Kidney (tissue), 22 donors: ENCODE measurements at places on chromosomes 1 and 21. TPM values are rescaled to one million over a fixed set of nuclear protein-coding genes. Genes with fewer than 3 reads are reported as not detected.

GRCh38 chr1:218565377-218565776 is 220.2 kb downstream of the TGFB2 start:
- peak; percentile 13 for DNase-seq

GRCh38 chr1:56967900-56968832 is 2.4 kb upstream of the C8B start:
- peak; percentile 24 for DNase-seq

- DNase-seq, result no peak
Measured at GRCh38 chr1:184270556-184270955, 116.3 kb upstream of the C1orf21 start.

DNA sequence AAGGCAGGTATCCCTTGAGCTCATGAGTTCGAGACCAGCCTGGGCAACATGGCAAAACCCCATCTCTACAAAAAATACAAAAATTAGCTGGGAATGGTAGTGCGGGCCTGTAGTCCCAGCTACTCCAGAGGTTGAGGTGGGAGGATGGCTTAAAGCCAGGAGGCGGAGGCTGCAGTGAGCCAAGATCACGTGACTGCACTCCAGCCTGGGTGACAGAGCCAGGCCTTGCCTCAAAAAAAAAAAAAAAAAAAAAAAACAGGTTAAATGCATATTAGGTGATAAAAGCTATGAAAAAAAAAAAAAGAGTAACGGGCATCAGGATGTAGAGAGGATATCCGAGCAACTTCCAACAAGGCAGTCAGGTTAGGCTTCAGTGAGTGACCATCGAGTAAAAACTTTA is 2.8 kb upstream of the SRRM1 start:
- DNase-seq, result no peak

DNA sequence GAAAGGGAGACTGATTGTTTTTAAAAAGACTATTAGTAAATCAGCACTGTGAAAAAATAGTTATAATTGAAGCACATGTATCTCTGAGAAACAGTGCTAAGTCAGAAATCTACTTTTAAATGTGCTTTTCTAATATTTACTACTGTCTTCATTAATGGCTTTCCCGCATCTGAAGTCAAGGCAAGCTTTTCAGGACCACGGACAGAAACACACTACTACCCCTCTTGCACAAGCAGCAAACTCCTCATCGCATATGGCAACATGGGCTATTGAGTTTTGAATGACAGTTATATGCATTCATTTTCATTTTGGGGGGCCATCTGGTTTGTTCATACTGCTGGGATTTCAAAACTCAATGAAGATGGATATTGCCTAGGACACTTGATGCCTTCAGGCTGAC is 433.4 kb upstream of the CAMK1G start:
- peak; percentile 48 for DNase-seq

TEKT2 gene
- 5.7 TPM for total RNA-seq

DNA sequence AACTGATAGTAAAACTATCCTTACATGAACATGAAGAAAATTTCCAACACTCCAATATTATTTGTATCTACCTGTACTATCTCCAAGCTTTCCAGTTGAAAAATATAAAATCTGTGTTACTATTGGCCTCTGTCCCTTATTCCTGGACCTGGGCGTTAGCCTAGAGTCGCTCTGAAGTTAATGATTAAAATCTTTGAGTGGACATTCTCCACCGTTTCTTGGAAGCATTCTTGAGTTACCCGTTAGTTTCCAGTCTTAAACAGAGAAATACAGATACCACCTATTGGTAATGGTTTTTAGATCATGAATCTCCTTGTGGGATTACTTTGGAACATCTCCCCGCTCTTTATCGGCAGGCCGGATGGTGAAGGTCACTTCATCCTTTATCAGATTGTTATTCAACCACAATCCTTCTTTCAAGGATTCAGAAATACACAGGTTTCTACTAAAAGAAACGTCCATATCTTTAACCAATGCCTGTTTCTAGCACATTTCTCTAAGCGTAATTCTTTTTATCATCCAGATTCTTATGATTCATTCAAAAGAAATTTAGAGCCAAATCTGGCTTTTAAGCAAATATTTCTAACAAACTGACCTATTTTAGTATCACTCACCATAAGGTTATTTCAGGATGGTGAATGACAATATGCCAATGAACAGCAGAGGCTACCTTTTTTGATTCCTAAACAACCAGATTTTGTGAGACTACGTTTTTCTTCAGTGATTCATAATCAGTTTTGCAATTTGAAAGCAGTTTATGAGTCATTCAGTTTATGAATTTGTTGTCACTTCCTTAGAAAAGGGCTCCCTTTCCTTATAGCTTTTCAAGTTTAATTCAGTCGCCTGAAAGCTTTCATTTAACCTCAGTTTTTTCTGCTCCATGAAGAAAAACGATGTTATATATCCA is 70.2 kb upstream of the ERRFI1 start:
- DNase-seq, result no peak

MTMR11 gene
- 24.7 TPM for total RNA-seq

HES2 gene
- 1.3 TPM for total RNA-seq

GRCh38 chr1:230077436-230078213 is 10.6 kb downstream of the GALNT2 start:
- DNase-seq, result no peak

GRCh38 chr21:43981871-43982210 is 30.3 kb upstream of the TRAPPC10 start:
- DNase-seq, result no peak

- DNase-seq, result no peak
Measured at GRCh38 chr1:5273280-5274003, 619.0 kb downstream of the AJAP1 start.

DNA sequence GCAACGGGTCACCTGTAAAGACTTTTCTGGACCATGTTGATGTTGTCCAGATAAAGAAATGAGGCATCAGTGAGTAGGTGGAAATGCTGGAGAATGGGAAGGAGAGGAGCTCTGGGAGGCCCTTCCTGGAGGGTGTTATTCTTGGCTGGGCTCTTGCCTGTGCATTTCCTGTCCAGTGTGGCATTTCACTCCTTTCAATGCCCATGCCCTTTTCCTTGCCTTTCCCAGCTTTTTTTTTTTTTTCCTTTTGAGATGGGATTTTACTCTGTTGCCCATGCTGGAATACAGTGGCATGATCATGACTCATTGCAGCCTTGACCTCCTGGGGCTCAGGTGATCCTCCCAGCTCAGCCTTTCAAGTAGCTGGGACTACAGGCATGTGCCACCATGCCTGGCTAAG is 11.8 kb downstream of the NOS1AP start:
- no peak for DNase-seq

ACOT7 gene
- 23.0 TPM for total RNA-seq

GRCh38 chr1:22024485-22025367 is 23.3 kb downstream of the CELA3A start:
- DNase-seq, result peak; percentile 92

DNA sequence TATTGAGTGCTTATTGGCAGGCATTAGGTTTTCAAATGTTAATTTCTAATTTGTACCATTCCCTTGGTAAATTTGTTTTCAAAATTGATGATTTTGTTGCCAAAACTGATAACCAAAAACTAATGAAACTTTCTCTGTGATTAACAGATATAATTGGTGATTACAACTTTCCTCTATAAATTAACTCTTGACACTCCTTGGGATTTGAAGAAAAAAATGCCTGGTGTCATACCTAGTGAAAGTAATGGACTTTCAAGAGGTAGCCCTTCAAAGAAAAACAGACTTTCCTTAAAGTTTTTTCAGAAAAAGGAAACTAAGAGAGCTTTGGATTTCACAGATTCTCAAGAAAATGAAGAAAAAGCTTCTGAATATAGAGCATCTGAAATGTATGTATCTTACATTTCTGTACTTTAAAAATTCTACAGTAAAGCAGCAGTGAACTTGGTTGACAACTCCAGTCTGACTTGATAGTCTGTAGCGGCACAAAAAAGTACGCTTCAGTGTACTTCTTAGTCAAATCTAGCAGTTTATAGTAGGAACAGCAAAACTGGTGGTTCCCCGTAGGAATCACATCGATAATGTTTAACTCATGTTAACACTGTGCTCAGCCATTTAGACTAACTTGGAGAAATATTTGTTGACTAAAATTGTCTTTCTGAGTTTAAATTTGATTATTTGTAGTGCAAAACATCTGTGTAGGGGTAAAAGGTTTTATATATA is 3.0 kb downstream of the USP1 start:
- DNase-seq, result no peak

- DNase-seq, result no peak
Measured at GRCh38 chr1:180888870-180889269, 23.8 kb upstream of the KIAA1614 start.

- peak; percentile 79 for DNase-seq
Measured at GRCh38 chr1:224615861-224616755, at the start of gene CNIH3. Gene CNIH3 (plus strand): TSS chr1:224616317. CDS start chr1:224617175, 858 bp downstream.

DNA sequence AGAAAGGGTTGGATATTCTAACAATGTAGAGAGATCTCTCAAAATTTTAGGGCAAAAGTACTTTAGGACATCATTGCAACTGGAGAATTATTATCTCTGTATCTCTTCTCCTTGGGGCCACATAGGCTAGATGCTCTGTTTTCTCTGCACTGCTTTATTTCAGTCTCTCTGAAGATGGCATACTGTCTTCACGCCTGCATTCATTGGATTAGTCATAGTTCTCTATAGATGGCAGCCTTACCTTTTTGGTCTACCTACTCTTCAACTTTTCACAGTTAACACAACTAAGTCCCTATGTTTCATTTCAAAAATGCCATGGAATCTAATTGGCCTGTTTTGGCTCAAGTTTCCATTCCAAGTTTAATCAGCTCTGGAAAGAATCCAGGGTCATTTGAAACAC is 1623.3 kb upstream of the B3GALT2 start:
- no peak for DNase-seq

GRCh38 chr1:153985941-153986761 is at the start of gene RAB13:
Gene RAB13 (minus strand): TSS chr1:153986339. CDS start chr1:153986236, 103 bp downstream.
- peak; percentile 94 for DNase-seq

DNA sequence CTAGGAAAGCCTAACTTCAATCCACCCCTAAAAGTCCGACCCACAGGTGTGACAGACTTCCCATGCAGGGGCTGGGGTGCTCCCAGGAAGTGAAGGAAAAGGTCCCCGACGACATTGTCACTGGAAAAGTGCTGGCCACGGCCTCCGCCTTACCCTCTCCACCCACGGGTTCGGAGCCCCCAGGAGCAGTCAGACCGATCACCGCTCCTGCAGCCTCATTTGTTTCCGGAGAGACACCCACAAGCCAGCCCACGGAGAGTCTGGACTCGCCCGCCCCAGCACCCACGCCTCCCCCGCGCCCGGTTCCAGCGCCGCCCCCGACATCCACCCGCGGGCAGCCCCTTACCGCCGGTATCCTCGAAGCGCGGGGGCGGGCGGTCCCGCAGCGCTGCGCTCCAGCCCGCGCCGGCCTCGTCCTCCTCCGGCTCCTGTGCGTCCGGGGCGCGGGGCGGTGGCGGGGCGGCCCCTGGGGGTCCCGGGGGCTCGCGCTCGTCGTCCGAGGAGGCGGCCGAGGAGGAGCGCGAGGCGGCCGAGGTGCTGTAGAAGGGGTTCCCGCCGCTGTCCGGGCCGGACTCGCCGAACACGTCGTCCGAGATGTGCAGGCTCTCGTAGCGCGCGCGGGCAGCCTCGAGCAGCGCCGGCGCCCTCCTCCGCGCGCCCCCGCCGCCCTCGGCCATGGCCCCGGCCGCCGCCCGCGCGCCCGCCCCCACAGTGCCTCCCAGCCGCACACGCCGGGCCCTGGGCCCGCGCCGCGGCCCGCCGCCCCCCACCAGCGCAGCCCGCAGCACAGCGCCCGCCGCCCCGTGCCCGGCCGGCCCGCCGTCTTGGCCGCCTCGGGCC is 660 bp downstream of the PGBD5 start:
- DNase-seq, result peak; percentile 12

INAVA gene
- 48.8 TPM for total RNA-seq

TRIM67 gene
- total RNA-seq, result not detected

DNA sequence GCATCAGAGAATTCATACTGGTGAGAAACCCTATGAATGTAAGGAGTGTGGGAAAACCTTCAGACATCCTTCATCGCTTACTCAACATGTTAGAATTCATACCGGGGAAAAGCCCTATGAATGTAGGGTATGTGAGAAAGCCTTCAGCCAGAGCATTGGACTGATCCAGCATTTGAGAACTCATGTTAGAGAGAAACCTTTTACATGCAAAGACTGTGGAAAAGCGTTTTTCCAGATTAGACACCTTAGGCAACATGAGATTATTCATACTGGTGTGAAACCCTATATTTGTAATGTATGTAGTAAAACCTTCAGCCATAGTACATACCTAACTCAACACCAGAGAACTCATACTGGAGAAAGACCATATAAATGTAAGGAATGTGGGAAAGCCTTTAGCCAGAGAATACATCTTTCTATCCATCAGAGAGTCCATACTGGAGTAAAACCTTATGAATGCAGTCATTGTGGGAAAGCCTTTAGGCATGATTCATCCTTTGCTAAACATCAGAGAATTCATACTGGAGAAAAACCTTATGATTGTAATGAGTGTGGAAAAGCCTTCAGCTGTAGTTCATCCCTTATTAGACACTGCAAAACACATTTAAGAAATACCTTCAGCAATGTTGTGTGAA is 12.8 kb downstream of the ZFP69B start:
- no peak for DNase-seq

RAP1GAP gene
- total RNA-seq, result 39.2 TPM

- DNase-seq, result peak; percentile 96
Measured at GRCh38 chr1:58784758-58785441, 1.1 kb upstream of the JUN start.

C1orf116 gene
- total RNA-seq, result 19.6 TPM

- DNase-seq, result no peak
Measured at GRCh38 chr1:84387480-84388163, 10.7 kb upstream of the DNASE2B start.

- no peak for DNase-seq
Measured at GRCh38 chr1:111778541-111779051, 22.9 kb downstream of the DDX20 start.

GRCh38 chr1:208584167-208584755 is 340.1 kb upstream of the PLXNA2 start:
- DNase-seq, result no peak

DNA sequence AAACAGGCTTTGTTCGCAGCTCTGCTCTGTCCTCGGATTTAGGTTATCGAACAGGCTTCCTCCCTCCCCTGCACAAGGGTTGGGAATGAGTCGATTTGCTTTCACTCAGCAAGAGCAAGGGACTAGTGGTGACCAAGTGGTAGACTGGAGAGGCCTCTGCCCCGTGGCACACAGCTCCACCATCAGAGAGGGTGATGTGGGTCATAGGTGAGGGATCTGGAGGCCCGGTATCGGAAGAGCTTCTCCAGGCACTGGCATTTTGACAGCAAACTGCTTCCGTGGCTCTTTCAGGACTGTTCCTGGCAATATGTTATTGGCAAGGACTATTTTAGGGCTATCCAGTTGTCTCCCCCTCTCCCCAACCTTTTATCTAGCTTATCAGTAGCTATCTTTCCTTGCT is 3.1 kb upstream of the ELF3 start:
- DNase-seq, result no peak

DYNLT4 gene
- total RNA-seq, result 1.2 TPM

DNA sequence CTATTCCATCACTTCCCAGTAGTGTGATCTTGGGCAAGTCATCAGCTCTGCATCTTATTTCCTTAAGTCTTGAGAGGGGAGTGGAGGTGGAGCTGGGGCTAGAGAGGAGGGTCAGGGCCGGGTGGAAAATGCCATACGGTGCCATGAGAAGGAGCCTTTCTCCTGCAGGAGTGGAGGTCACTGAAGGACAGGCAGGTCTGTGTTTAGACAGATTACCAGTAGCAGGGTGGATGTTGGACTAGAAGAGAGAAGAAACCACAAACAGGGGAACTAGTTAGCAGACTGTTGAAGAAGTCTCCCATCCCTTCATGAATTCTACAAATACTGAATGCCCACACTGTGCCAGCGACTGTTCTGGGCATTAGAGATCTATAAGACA is 13.9 kb upstream of the CPT2 start:
- DNase-seq, result no peak
